ENCODE measurements at places on chromosomes 3 and 15.

DNA sequence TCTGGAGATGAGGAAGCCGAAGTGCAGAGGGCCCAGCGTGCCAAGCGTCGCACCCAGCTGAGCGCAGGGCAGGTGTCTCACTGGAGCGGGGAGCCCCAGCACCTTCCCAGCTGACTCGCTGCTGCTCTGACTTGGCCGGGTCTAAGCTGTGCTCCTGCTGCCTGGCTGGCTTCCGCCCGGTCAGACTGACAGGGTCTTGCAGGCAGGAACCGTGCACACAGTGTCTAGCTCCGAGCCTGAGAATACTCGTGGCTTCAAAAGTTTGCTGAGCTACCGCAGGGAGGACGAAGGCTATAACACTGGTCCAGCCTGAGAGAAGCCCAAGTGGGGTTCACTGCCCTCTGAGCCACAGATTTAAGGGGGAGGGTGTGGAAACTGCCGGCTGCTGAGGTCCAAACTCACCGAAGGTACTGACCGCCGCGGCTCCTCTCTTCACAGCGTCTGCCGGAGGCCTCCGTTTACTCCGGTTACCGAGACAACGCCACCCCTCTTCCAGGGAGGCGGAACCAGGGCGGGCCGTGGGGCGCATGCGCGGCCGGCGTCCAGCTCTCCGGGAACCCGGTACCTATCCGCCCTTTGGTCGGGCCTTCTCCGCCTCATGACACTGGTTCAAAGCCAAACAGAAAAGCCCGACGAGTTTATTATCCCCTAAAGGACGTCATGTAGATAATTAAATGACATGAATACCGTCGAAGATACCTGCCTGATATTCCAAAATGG lies at the start of gene CFAP44:
TSS of gene CFAP44 (minus strand) at position 443 of the 720 bp plus-strand sequence. CDS start 7,829 bp downstream, outside the sequence.
- DNase-seq: no peak

DNA sequence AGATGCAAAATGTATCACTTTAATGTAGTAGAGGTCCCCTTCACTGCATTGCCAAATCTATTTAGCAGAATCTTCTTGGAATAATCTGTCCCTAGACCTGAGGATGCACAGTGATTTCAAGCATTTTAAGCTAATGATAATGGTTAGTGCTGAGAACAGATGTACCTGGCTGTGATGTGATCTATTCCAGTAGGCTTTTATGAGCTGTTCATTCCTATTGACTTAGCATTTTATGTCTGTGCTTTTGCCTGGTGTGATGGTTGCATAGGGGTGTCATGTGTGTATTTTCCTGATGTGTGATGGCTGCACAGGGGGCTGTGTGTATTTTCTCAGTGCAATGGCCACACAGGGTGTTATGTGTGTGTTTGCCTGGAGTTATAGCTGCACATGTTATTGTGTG lies 272.9 kb downstream of the TIGIT start:
- no peak for DNase-seq

GRCh38 chr15:70266412-70267121 lies 168.8 kb upstream of the TLE3 start:
- DNase-seq: peak; percentile 97

GRCh38 chr3:61563313-61564271 lies 2.2 kb downstream of the PTPRG start:
- DNase-seq: no peak

- DNase-seq: no peak
Measured at GRCh38 chr3:98745718-98746117, 17.4 kb upstream of the ST3GAL6 start.

DNA sequence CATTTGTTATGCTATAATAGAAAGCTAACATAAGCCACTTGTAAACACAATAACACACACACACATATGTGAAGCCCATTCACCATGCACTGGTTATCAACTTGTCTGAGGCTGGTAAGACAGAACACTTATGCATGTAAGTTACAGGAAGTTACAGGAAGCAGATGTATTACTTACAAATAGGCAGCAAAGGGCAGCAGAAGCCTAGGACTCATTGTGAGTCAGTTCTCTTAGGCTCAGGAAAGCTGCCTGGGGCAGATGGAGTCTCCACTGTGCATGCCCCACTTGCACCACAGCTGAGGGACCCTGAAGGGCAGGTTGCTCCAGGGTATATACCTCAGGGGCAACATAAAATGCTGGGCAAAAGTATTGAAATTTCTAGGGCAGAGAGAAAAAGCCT lies 748.8 kb upstream of the CCDC54 start:
- DNase-seq: peak; percentile 53

GRCh38 chr15:50945725-50946124 lies 37.2 kb downstream of the AP4E1 start:
- DNase-seq: peak; percentile 34

DNA sequence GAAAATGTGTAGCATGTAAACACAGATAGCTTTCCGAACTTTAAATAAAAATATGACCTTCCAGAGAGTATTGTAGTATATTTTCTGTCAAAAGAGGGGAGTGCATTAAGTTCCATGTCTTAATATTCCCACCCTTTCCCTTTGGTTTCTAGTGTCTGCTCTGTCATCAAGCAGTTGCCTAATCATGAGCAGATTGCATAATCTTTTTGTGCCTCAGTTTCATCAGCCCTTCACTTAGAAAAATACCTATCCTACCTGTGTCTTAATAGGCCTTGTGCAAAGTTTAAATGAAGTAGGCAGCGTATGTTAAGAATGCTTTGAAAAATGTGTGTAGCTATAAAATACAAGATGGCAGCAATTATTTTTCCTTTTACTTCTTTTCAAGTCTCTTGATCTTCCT lies 52.8 kb downstream of the CALML4 start:
- no peak for DNase-seq

DNA sequence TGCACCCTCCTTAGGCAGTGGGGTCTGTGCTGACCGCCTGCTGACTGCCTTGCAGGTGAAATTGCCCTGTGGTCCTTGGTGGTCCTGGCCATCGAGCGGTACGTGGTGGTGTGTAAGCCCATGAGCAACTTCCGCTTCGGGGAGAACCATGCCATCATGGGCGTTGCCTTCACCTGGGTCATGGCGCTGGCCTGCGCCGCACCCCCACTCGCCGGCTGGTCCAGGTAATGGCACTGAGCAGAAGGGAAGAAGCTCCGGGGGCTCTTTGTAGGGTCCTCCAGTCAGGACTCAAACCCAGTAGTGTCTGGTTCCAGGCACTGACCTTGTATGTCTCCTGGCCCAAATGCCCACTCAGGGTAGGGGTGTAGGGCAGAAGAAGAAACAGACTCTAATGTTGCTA lies 2.4 kb downstream of the RHO start:
- no peak for DNase-seq

DNA sequence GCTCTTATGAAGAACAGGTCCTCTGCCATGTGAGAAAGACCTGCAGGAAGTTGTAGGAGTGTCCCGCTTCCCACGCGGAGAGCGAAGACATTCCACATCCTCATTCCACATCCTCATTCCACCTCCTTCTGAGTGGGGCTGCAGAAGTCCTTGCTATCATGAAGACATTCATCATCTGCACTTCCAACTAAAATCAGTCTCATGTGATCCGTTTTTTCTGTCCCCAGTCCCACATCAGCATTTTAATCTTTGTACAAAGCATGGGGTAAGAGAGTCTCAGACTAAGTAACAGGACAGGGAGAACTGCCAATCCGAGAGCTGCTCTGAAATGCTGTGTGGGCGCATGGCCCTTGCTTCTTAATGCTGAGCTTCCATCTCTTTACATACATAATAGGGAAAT lies 227.2 kb downstream of the RSRC1 start:
- DNase-seq: no peak

DNA sequence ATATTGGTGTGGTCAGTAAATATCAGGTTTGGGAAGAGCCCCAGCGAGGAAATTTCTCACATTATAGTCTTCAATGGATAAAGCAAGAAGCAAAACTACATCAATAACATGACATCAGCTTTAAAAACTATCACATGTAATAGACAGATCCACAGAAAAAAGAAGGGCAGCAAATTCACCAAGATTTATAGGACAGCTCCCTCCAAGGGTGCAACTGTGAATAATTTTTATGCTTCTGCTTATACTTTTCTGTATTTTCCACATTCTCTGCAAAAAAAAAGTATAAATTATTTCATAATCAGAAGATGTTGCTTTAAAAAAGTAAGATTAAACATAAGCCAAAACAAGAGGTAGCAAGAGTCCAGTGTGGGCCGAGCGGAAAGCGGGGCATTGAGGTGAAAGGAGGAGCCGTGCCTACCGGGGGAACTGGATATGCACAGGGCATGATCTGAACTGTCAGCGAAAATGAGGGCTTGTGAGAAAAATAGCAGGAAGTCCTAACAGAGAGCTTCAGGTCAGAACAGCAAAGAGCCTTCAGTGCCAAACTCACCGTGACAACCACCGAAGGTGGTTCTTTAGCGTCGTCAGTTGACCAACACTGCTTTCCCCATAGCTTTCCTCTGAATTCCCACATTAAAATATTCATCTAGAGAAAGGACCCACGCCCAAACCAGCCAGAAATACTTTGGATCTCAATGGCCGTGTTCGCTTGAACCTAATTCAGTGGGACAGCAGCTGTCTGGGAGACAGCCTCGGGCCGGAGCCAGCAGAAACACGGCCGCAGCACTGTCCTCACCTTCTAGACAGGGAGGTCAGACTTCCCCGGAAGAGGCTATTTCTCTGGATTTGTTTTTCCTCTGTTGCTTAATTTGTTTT lies 59.8 kb downstream of the FAM174B start:
- DNase-seq: no peak
